ENCODE measurements at places on chromosomes 1 and 21.
A peak's percentile ranks its signal among the peaks of the same experiment; 100 is the strongest.

- DNase-seq = no peak
These were observed 35.2 kb upstream of the PIGV start for GRCh38 chr1:26752519-26752918.

DNA sequence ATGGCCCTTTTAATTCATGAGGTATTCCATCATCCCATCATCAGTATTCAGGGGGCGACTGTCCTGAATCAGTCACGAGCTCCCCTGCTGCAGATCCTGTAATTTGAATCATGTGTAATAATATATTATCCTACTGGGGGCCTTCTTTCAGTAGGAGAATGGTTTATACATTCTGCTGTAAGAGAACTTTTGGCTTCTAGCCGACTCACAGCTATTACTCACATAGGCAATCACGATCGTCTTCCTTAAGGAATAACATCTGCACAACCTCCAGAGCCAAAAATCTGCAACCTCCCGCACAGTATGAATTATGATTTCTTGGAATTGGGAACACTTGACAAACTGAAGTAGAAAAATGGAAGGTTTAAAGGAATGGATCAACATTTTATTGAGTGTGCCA lies 343.0 kb downstream of the USP25 start:
- DNase-seq = no peak

DNA sequence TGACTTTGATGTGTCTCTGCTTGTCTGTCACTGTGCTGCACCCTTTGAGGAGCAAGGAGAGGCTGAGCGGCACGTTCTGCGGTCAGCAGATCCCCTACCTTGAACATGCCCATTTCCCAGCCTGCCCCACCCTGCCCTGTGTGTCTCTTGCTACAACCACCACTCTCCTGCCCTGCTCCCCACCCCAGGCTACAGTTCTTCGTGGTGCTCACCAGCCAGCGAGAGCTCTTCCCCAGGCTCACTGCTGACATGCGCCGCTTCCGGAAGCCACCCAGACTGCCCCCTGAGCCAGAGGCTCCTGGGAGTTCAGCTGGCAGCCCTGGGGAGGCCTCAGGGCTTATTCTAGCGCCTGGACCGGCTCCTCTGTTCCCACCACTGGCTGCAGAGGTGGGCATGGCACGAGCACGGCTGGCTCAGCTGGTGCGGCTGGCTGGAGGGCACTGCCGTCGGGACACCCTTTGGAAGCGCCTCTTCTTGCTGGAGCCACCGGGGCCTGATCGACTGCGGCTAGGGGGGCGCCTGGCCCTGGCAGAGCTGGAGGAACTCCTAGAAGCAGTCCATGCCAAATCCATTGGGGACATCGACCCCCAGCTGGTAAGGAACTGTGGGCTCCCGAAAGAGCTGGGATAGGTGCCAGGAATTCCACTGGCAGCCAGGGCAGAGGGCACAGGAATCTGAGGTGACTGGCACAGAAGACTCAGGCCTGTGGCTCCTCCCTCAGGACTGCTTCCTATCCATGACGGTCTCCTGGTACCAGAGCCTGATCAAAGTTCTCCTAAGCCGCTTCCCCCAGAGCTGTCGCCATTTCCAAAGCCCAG lies 5.6 kb downstream of the HYI start:
- no peak for DNase-seq

DNA sequence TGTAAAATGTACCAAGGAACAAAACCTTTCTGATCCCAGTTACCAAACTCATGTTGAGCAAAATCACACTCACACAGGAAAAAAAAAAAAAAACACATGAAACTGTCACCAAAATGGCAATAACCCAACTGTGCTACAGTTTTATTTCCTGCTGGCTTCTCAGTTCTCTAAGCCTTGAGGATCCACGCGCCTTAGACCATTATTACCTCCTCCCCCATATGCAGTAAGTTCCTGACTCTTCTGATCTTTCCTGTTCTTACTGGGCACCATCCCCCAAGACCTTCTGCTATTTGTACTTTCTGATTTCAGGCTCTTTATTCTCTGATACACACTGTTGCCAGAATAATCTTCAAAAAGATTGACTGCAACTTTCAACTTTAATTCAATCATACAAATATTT lies 79.6 kb downstream of the SLC45A1 start:
- DNase-seq = no peak

DNA sequence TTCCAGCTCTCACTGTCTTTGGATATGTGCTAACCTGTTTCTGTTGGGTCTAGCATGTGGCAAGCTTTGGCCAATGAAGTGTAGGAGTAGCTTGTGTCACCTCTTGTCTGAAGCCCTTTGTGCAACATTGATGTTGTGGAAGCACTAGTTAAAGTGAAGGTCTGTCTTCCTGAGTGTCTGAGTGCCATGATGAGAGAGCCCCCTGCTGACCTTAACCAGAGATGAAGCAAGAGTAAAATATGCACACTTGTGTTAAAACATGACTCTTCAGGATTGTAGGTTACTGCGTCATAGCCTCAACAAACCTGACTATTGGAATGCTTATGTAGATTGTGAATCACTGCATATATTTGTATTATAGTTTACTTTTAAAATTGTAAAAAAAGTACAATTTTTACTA lies 103.7 kb downstream of the NCAM2 start:
- DNase-seq = no peak

DNA sequence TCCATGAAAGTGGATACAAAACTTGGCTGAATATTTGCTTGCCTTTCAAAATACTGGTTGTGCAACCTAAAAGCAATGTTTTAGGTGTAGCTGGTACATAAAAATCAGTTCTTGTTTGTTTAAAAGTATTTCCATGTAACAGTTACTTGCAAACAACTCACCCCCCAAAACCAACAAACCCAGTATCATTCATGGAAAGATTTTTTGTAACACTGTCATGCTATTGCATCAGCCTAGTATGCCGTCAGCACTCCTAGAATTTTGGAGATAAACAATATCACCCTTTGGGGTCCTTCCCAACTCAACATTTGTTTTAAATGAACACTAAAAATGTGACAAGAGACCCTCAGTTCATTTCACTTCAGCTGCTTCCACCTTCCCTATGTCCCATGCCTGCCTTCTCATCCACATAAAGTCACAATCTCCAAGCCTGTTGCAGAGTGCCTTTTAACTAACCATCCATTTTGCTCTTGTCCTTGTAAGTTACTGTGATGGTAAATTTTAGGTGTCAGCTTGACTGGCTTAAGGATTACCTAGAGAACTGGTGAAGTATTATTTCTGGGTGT lies 425.3 kb downstream of the DUSP10 start:
- DNase-seq = no peak

GRCh38 chr21:39669976-39670661 lies 57.4 kb downstream of the B3GALT5 start:
- DNase-seq = no peak

- DNase-seq = no peak
These were observed 21.3 kb downstream of the TNFRSF1B start for GRCh38 chr1:12188115-12188514.

DNA sequence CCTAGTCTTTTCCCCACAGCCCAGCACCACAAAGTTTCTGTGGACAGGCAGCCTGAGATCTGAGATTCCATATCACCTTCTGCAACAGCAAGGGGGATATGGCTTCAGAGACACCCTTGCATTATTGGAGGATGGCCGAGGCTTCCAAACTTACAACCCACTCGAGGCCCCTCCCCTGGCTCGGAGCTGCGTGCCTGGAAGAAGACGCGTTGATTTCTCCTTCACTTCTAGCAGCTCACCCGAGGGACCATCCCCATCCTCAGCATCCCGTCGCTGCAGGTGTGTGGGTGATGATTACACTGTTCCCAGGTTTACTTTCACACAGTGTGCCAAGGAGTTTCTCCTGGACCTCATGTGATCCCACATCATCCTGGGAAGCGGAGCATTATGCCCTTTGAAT lies 277.9 kb downstream of the MATN1 start:
- DNase-seq = no peak

- DNase-seq = no peak
These were observed 1.0 kb downstream of the MRAP start for GRCh38 chr21:32299695-32300094.

DNA sequence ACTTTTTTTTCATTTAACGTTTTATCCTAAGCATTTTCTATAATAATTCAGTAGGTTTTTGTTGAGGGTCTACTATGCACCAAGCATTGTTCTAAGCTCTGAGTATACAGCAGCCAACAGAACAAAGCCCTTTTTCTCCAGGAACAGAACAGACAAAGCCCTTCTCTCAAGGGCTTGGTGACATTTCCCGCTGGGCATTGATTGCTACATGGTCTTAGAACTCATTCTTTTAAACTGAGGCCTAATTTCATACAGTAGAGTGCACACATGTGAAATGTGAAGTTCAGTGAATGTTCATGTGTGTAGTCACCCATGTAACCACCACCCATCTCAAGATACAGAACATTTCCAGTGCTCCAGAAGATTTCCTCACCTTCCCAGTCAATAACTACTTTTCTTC lies 15.2 kb upstream of the PDIK1L start:
- no peak for DNase-seq

DNA sequence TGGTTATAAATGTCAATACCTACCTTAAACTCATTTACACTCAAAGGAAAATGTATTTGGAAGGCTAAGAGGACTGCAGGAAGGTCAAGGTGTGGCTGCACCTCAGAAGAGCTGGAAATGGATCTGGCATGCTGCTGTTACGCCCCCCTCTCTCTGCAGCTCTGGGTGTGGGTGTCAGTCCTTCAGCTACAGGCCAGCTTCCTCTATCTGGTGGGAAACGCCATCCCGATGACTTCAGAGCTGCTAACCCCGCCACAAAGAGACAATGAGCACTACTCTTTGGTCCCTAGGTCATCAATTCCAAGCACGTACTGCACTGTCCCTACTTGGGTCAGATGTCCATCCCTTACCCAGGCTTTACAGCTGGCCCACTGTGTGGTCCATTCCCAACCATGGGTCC lies 74.2 kb downstream of the TEX35 start:
- DNase-seq = no peak

DNA sequence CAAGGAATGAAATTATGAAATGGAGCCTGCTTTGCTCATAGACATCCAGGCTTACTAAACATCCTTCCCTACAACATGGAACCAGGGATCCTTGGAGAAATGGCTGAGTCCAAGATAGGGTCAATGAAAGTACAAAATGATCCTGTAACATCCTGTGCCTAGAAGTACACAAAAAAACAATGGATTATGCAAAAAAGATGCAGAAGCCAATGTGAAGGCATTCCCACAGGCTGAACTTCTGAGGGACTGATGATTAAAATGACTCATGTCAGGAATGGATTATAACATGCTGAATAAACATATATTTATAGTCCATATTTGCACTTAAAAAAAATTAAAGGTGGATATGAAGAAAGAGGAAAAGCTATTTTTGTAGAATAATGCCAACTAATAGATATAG lies 10.4 kb upstream of the HOOK1 start:
- no peak for DNase-seq

DNA sequence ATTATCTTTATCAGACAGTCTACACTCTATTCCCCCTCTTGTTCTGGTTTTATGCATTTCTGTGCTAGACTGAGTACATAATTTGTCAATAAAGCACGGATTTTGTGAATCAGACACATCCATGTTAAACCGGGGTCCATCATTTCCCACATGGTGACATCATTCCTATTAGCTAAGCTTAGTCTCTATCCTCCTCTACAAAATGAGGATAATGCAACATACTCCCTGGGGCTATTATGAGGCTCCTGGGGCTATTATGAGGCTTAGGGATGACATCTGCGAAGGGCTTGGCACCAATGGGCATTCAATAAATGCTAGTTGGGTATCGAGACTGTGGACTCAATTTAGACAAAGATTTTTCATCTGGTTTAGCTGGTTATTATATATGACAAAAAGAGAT lies 25.1 kb upstream of the APP start:
- DNase-seq = no peak

GRCh38 chr1:50266509-50266908 lies 156.7 kb downstream of the DMRTA2 start:
- DNase-seq = no peak

- no peak for DNase-seq
These were observed 138.6 kb upstream of the NGF start for GRCh38 chr1:115476616-115477015.

- DNase-seq = no peak
These were observed 7.8 kb downstream of the CHRNB2 start for GRCh38 chr1:154575147-154575927.

DNA sequence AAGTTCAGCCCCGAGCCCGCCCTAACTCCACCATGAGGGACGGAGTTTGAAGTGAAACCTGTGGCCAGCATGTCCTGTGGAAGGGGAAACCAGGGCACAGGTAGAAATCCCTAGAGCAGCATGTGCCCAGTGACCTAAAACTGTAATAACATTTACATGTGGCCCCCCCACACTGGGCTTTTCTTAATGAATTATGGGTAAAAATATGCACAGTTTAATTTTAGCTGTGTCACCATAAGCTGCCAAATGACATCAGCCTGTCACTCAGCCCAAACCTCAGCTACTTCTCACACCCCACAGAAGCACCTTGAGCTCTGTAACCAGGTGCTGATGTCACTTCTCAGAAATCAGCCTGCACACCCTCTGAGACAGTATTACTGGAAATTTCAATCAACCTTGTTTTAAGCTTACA lies 50.0 kb upstream of the SLC19A1 start:
- DNase-seq = peak; percentile 87

DNA sequence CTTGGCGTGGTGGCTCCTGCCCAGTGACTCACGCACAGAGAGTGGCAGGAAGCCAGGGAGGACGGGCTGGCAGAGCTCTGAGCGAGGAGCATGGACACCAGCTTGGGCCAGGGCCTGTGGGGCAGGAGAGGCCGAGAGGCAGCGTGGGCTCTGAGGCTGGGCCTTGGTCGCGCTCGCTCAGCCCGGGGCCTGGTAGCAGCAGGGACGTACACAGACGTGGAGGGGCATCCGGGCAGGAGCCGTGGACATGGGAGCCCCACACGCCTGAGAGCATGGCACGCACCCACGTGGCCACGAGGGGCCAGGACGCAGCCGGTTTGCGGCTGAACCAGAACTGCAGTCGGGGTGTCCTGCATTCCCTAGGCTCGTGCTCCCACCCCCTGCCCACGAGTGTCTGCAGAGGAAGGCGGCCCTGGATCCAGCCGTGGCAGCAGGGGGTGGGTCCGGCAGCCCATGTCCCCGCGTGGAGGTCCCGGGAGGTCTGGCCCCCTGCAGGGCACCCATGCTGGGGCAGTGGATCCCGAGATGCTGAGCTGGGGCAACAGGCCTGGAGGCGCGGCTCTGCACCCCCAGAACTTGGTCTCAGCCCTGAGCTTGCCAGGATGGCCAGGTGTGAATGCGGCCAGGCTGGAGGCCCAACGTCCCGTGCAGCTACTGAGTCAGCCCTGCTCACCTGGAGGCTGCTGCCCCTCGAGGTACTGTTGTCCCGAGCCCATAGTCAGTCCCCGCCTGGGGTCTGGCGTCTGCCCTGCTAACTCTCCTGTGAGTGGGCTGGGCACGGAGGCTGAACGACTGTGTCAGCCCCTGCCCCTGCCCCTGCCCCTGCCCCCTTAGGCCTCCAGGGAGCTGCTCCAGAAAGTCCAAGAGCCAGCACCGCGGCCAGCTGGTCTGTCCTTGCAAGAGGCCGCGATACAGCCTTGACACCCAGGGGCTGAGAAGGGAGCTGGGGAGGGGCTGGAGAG lies 61.6 kb downstream of the SLX9 start:
- no peak for DNase-seq

- DNase-seq = no peak
These were observed 46.0 kb downstream of the KCNK2 start for GRCh38 chr1:215128504-215128903.

All from CD4-positive, alpha-beta T cell treated with Interleukin-2 at 100 ng/mL for 4 hours (primary cell).